ENCODE measurements at places on chromosomes 5 and 9.
A peak's percentile ranks its signal among the peaks of the same experiment; 100 is the strongest.

DNA sequence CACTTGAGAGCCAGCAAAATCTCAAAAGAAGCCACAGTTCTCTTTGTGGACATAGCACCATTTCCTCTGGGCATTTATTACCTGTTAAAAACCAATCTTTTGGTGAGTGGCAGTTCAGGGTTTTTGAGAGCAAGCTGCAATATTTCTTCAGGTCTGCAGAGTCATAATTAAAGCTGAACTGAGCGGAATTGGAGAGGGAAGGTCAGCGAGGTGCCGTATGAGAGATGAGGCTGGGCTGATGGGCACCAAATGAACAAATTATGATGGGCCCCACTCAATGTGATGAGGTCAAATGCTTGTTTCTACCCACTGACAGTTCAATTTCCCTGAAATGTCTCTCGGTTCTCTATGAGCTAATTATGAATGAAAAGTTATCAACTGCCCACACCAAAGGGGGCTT lies 231.9 kb downstream of the AP3B1 start:
- DNase-seq = no peak

- DNase-seq = no peak
These were observed 66.8 kb downstream of the THBS4 start for GRCh38 chr5:80101993-80102392.

GRCh38 chr9:3698531-3698930 lies 172.7 kb upstream of the RFX3 start:
- DNase-seq = no peak

- DNase-seq = no peak
These were observed 31.2 kb downstream of the SEMA4D start for GRCh38 chr9:89466451-89467277.

GRCh38 chr9:129648092-129648763 lies 6.3 kb upstream of the ASB6 start:
- DNase-seq = no peak

GRCh38 chr5:3595006-3595961 lies at the start of gene IRX1:
TSS of gene IRX1 (plus strand) at chr5:3595832. CDS start at chr5:3596106, 274 bp downstream.
- DNase-seq = peak; percentile 61

DNA sequence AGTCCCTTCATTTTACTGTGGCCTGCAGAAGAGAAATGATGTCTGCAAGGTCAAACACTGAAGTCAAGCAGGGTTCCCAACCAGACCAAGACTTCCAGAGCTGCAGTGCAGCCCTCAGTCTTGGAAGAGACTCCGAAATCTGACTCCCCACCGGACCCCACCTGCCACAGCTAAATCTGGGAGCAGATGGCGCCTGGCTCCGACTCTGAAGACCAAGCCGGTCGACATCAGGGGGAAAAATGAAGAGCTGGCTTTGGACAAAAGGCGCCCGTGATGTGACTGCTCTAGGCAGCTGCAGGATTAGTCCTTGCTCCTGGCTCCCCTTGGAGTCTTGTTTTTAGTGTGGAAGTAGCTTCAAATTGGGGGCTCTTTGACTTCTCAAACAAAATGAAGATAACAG lies 72.4 kb upstream of the ZNF622 start:
- no peak for DNase-seq

DNA sequence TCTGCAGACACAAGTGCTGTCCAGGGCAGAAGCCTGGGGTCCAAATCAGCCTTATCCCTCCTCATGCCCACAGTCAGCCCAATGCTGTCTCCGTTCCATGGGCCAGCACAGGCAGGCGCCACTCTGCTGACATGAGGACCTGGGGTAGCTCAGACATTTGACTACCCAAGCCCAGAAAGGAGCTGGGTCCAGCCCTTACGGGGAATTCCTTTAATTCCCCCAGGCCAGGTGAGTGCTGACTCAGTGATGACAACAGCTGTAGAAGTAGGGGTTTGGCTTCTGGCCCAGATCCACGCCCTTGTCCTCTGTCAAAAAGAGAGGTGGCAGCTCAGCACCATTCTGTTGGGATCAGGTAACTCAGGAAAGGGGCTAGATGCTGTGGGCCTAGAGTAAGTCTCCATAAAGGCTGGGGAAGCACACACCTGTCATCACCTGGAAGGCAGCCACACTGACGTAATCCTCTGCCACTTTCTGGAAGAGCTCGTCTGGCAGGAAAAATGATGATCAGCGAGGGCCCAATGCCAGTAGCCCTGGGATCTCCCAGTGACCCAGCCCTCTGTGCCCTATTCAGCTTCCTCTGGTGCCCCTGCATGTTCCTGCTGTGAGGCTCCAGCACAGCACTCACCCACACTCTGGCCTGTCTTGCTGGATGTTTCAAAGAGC lies 1.9 kb downstream of the RAB24 start:
- DNase-seq = peak; percentile 85

DNA sequence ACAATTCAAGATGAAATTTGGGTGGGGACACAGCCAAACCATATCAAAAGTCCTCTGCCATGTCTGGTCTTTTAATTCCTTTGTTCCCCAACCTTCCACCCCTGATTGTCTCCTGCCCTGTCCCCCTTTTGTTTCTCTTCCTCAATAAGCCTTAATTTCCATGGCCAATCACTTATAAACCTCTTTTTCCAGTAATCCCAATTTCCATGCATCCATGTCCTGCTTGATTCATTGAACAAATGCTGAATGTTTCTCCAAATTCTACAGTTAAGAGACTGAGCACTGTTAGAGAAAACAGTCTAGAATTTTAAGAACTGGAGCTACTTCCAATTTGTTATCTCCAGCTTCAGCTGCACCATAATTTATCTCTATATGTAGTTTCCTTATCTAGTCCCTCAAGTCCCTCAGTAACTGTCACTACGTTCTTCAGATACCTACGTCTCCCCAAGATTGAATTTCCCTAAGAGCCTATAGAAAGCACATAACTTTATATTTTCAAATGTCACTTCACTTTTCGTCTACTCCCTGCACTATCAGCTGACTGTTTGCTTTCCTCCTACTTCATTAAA lies 34.2 kb downstream of the TARS1 start:
- DNase-seq = no peak

DNA sequence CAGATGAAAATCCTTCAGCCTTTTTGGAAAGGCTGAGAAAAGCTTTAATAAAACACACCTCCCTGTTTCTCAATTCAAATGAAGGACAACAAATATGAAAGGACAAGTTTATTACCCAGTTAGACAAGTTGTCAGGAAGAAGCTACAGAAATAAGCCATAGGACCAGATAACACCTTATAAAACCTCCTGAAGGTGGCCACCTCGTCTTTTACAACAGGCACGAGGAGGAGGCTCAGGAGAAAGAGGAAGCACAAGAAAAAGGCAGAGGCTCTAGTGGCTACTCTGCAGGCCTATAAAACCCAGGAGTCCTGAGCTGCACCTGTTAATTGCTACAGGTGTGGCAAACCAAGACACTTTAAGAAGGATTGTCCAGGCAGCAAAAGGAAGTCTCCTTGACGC lies 352.1 kb upstream of the CDH18 start:
- DNase-seq = no peak

DNA sequence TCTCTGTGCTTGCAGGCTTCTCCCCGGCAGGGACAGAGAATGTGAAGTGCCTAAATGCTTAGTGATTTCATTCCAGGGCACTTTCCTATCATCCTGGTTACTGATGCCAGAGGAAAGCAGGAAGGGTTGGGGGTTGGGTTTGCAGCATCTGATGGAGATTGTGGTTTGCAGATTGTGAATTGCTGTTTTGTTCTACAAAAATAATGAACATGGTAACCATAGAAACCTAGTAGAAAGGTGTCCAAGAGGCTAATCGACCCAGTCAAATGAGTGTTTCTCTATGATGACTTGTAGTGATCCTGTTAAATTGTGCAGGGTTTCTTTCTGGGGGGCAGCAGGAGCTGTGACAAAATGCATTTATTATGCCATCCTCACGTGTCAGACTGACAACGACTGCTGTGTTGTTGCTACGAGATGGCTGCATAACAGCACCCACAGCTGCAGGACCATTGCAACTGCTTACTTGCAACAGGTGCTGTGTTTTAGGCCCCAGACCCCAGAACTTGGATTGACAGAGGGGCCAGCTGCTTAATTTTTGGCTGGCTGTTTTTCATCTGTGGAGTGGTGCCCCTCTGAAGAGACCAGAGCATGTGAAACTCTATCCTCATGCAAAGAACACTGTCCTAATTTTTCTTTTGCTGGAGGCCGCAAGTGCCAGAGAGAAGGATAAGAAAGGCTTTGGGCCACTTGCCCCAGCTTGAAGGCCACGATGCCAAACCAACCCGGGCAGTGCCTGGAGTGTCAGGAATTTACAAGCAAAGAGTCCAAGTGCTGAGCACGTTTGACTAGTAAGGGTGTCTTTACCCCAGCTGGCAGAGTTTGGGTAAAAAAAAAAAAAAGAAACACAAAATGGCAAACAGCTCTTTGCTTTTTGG lies 397.8 kb downstream of the GADD45G start:
- DNase-seq = no peak

DNA sequence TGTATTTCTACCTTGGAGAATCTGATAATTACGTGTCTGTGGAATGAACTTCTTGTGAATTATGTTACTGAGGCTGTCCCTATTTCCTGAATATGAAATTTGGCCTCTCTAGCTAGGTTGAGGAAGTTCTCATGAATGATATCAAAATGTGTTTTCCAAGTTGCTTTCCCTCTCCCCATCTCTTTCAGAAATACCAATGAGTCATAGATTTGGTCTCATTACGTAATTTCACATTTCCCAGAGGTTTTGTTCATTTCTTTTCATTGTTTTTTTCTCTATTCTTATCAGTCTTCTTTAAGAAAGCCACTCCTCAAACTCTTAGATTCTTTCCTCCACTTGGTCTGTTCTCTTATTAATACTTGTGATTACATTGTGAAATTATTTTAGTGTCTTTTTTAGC lies 923.8 kb upstream of the CDH9 start:
- DNase-seq = no peak

DNA sequence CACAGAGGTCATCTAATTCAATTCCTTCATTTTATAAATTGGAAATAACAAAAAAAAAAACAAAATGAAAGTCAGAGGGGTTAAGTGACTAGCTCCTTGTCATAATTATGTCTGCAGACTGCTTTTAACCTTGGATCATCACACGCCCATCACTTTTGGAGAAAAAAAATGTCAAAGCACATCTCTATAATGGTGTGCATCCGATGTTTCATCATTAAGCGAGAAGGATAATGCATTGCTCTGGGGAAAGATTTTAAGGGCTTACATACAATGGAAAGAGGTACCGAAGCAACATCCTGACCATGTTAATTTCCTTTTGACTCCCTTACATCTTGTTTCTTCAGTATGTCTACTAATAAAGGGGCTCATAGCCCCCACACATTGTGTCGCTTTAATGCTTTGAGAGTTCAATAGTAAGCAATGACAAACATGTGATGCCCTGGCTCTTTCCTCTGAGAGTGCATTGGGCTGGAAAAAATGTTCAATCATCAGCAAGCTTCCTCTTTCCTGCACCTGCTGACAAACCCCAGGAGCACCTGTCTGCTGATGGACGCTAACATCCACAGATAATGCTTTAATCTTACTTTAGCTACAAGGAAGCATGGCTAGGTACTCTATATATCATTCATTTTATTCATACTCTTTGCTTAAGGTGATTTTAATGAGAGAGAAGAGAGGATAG lies 242.2 kb downstream of the SMARCA2 start:
- DNase-seq = no peak

DNA sequence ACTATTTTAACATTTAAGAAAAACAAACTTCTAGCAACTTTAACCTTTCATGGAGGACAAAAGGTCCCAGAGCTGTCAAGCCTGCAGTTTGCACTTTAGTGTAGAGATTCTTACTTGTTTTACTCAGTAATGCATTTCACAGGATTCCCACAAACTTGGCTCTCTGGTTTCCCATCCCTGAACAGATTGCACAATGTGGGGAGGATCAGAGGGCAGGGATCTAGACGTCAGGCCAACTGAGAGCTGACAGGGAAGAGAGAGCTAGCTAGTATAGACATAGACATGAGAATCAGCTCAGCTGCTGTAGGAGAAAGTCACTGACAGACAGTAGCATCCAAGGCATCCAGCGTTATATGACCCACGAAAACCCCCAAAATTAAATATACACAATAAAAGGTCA lies 20.9 kb upstream of the BNIP1 start:
- DNase-seq = no peak

- no peak for DNase-seq
These were observed 103.7 kb downstream of the ARL15 start for GRCh38 chr5:54206580-54207229.

DNA sequence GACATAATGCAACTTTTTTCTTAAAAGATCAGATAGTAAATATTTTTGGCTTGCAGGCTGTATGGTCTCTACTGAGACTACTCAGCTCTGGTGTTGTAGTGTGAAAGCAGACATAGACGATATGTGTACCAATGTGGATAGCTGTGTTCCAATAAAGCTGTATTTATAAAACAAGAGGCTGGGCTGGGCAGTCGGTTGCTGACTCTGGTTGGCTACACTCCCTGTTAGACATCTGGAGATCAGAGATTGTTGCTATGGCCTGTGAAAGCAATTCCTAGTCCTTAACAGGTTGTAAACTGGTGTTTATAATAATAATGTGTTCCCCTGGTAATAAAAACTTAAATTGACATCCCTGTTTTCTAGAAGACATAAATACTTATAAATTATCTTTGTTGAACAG lies 24.4 kb upstream of the SCAMP1 start:
- DNase-seq = no peak

- no peak for DNase-seq
These were observed 43.5 kb upstream of the ANKDD1B start for GRCh38 chr5:75567710-75568109.

DNA sequence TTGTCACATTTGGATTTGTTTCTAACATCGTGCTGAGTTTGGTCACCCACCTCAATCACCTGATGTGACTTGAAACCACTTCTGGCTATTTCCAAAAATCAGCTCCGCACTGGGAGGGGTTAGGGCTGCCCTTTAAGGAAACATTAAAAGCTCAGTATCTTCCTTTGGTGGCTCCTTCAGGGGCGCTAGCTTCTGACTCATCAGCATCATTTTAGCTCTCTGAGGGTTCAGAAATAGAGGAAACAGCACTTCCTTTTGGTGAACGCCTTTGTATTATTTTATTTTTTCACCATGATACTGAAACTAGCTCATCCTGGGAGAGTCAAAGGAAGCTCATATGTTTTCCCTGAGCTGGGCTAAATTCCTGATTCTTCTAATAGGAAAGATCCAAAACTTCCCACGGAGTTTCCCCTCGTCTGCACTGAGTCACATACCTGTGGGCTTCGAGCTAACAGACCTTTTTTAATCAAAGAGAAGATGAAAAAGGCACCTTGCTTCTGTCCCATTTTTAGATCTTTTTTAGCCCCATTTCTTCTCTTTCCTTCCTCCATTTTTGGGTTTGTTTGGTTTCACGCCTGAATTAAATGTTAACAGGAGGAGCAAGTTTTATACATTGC lies 48.2 kb downstream of the ROPN1L start:
- no peak for DNase-seq

DNA sequence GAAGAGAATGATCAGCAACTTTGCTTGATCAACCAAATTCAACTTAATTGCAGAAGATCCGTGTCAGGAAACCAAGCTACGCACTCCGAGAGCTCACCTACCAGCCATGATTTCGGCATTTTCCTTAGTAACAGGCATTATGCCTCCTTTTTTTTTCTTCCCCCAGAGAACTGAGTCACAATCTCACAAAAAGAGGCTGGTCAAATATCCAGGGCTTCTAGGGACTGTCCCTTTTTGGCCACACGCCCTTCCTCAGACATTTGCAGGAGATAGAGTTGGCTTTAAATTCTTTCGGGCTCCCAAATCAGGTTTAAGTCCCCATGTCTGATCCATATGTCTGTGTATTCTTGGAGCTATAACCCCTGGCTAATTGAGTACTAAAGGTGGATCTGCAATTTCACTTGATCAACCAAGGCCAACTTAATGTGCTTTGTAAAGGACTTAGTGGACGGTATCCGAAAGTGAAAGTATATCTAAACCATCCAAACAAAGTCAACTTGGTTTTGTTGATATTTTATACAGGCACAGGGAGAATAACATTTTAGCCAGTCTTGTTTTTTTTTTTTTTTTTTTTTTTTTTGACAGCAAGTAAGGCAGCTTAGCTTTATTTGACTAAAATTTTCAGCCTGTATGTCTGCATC lies 100.8 kb upstream of the TBCA start:
- no peak for DNase-seq

Data from upper lobe of left lung (tissue), 6 donors.